ENCODE measurements at places on chromosomes 7 and 10.

- DNase-seq, result peak; percentile 22
Observed at GRCh38 chr7:17147409-17147808, 151.0 kb upstream of the AHR start.

DNA sequence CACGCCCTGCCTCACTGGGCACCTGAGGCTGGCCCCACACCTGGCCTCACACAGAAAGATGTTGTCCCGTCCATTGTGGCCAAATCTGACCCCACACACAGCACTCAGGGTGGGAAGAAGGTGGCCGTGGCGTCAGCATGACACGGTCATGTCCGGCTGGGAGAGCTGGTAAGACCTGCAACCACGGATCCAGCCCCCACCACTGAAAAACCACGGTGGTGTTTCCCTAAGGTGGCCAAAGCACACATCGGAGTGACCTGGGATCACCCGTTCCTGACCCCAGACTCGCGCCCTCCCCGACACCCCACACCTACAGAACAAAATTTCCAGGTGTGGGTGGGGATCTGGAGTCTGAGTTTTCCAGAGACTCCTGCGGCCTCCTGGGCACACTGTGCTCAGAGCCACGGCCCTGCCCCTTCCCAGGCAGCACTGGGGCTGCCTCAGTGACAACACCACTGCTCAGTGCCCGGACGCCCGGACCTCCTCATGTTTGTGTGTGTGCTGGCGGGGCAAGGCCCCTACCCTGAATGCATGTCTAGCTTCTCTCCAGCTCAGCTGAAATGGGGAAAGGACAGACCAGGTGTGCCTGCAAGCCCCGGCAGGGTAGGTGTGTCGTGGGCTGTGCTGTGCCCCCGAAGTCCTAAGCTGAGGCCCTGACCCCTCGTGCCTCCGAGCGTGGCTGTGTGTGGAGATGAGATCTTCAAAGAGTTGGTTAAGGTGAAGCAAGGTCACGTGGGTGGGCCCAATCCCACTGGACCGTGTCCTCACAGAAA is 36.1 kb downstream of the STK32C start:
- no peak for DNase-seq

DNA sequence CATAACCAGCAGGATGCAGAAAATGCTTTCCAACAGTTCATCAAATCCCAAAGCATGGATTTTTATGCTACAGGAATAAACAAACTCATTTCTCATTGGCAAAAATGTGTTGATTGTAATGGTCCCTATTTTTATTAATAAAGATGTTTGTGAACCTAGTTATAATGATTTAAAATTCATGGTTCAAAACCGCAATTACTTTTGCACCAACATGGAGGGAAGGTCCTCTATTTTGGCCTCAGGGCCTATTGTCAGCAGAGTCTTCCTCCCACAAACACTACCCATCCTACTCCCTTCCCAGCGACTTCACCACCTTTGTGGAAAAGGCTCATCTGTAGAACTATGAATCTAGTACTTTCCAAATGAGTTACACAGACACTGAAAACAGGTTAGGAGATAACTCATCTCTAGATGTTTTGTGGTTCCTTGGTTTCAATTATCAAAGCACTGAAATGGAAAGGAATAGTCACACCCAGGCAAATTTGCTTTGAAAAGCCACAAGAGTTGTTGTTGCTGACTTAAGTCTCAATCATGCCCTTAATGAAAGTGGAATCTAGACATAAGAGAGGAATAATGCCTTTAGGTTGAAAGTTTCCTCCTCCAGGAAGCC is 59.4 kb upstream of the FRMD4A start:
- DNase-seq, result no peak

- DNase-seq, result no peak
Observed at GRCh38 chr7:22346383-22347107, 10.4 kb downstream of the RAPGEF5 start.

DNA sequence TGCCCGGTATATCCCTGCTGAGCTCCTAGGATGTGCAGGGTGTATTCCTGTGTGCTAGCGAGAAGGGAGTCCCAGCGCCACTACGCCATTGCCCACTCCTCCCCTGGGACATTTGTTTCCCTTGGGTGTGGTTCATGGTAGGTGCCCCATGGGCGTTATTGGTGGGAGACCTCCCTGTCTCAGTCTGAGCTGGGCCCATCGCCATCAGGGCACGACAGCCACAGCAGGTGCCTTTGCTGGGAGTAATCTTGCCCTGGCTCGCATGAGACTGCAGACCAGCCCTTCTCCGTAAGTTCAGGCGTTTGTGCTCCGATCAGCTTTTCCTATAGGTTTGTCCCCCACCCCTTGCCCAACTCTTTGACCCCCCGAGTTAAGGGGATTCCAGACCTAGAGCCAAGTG is 137.3 kb upstream of the SH2B2 start:
- no peak for DNase-seq

- no peak for DNase-seq
Observed at GRCh38 chr10:84312816-84313215, 15.6 kb upstream of the CCSER2 start.

GRCh38 chr10:72332423-72333111 is 22.2 kb downstream of the DNAJB12 start:
- DNase-seq, result no peak

DNA sequence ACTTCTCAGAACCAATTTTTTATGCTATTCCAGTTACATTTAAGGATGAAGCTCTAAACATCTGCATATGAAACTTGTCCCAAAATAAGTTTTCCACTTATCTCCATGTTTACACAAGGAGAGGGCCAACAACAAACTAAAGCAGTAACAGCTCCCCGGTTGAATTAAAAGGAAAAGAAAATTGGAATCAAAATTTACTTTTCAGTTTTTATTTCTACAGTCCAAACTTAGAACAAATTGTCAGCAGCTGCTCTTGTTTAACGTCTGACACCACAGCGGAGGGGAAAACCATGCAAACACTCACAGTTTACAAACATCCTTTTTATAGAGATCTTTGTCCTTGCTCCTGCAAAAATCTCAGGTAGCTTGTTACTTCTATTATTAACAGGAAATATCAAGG is 101.3 kb downstream of the COL28A1 start:
- DNase-seq, result no peak

- DNase-seq, result no peak
Observed at GRCh38 chr10:101230183-101230917, 1.1 kb upstream of the LBX1 start.

- DNase-seq, result no peak
Observed at GRCh38 chr10:70078329-70078728, 25.7 kb downstream of the MACROH2A2 start.

DNA sequence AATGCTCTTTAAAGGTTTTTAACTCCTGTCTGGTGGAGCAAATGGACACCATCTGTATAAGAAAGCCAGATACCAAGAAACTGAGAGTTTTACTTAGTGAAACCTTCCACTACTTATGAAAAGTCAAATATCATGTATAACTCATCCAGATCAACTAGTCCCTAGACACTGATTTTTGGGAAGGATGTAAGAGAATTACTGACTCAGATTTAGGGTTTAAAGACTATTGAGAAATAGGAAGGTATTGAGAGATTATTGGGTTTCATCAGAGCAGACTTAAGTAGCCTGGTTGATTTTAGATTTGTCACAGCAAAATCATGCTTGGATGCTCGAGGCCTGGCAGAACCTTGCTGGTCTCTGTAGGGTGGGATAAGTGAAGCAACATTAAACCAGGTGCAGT is 3.1 kb downstream of the CSTF2T start:
- no peak for DNase-seq
